Heart left ventricle (tissue), 16 donors: ENCODE measurements at places on chromosomes 7 and 10. TPM values are rescaled to one million over a fixed set of nuclear protein-coding genes. Genes with fewer than 3 reads are reported as not detected.

Gene SSC4D
- total RNA-seq = 0.56 TPM

Gene FANK1
- total RNA-seq = 0.37 TPM

GRCh38 chr10:71627230-71627939, 92.2 kb downstream of the C10orf105 start:
- peaks cover 17% of the 10 kb centered on the region for H3K4me1 ChIP-seq
- no peak for DNase-seq
- H3K27ac ChIP-seq = no peak overlapping the region
- H3K4me3 ChIP-seq = no peak overlapping the region

- no peaks in the 10 kb centered on the region for H3K27me3 ChIP-seq
- no peak for DNase-seq
- no peak overlapping the region for H3K4me3 ChIP-seq
- H3K36me3 ChIP-seq = no peaks in the 10 kb centered on the region
- no peak overlapping the region for H3K27ac ChIP-seq
Observed at GRCh38 chr7:20513341-20513740, 102.1 kb upstream of the ABCB5 start.

DNA sequence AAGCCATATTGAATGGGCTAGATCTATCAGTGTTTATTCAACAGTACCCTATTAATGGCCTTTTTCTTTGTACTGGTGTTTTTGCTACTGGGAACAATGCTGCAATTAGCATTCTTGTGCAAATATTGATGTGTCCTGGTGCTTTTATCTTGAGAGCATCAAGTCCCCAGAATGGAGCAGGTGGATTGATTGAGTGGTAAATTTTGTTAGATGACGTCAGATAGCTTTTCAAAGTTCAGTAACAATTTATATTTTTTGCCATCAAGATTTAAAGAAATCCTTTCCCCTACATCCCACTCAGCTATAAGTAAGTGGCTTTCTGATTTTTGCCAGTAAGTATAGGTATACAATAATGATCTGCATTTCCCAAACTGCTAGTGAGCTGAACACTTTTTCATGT, 63.4 kb upstream of the SYPL1 start:
- DNase-seq = no peak
- H3K27ac ChIP-seq = no peak overlapping the region
- H3K36me3 ChIP-seq = no peaks in the 10 kb centered on the region
- no peaks in the 10 kb centered on the region for H3K27me3 ChIP-seq
- H3K4me1 ChIP-seq = peaks cover 13% of the 10 kb centered on the region

- H3K4me3 ChIP-seq = no peak overlapping the region
- peaks cover 9% of the 10 kb centered on the region for H3K4me1 ChIP-seq
- no peak overlapping the region for H3K27ac ChIP-seq
- no peaks in the 10 kb centered on the region for H3K27me3 ChIP-seq
- no peak for DNase-seq
Observed at GRCh38 chr10:76034353-76035205, 603.2 kb downstream of the LRMDA start.

GRCh38 chr7:85262891-85263290, 76.0 kb upstream of the SEMA3D start:
- no peak for DNase-seq
- H3K4me1 ChIP-seq = no peaks in the 10 kb centered on the region
- no peak overlapping the region for H3K27ac ChIP-seq

DNA sequence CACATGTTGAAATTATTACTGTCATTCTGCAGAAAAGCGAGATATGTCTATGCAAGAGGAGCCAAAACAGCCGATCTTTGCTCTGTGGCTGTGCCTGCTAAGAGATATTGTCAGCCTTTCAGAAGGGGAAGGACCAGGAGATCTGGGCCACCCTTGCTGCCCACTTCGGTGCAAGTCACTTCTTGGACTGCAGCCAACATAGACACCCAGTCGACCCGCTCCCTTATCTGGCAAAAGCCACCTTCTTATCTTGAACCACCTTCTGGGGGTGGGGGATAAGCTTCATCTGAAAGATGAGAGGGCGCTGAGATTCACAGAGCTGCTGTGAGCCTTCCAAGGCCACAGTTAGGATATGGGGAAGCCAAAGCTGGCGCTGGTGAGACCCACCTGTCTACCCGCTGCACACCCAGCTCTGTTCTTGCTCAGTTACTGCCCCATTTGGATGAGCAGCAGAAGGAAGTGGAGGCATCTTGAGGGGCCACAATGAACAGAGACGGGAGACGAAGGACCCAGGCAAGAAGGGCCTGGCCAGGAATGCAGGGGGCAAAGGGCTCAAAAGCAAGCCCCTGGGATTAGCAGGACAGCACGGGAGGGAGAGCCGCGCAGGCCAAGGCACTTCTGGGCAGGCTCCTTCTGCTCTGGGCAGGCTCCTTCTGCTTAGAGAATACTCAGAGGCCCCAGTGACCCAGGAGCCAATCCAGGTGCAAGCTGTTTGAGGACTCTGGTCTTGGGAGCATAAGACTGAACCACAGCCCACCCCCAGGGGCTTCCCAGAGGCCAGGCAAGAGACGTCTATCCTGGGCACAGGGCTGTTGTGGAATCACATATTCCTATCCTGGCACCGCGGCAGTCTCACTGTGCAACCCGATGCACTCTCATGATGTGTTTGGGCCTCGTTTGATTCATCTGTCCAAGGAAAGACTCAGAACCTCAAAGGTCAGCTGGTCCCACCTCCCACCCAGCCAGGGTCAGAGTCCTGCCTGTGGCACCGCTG, 38.4 kb upstream of the NPFFR1 start:
- H3K27me3 ChIP-seq = no peaks in the 10 kb centered on the region
- peaks cover 4% of the 10 kb centered on the region for H3K4me1 ChIP-seq
- no peaks in the 10 kb centered on the region for H3K36me3 ChIP-seq
- no peak overlapping the region for H3K27ac ChIP-seq
- no peak for DNase-seq
